ENCODE measurements at places on chromosomes 3 and 15. TPM values are rescaled to one million over a fixed set of nuclear protein-coding genes. Genes with fewer than 3 reads are reported as not detected.

GRCh38 chr3:151905647-151906046 lies 32.2 kb downstream of the SUCNR1 start:
- DNase-seq: no peak

DNA sequence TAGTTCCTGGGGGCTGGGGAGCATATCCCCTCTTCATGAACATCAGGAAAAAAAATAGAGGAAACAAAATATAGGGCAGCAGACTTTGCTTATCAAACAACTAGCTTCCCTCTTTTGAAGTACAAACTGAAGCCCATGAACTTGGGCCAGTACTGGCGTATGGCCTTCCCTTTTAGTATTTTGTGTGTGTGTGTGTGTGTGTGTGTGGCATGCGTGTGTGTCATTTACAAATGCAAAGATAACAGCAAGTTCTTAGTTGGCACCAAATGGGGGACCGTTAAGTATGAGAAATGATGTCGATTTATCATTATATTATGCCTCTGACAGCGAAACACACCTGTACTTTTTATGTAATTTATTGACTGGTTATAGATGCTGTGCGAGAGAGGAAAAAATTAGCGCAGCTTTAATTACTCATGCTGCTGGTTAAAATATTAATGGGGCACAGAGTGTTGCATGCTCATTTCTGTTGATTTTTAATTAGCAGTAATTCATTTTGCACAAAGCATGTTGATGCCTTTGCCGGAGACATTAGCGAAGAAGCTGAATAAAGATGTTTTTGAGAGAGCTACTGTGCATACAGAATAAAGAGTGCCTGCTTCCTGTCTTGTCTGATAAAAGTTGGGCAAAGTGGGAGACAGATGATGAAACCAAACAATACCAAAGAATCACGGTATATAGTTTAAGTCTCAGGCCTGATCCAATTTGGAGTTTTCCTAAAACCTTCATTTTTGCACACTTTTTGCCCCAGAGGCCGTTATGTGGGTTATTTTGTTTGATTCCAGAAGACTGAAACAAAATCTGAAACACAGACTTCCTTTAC lies 297.1 kb downstream of the SATB1 start:
- DNase-seq: no peak

- peak; percentile 76 for DNase-seq
Measured at GRCh38 chr3:122030381-122031122, 8.5 kb upstream of the ILDR1 start.

DNA sequence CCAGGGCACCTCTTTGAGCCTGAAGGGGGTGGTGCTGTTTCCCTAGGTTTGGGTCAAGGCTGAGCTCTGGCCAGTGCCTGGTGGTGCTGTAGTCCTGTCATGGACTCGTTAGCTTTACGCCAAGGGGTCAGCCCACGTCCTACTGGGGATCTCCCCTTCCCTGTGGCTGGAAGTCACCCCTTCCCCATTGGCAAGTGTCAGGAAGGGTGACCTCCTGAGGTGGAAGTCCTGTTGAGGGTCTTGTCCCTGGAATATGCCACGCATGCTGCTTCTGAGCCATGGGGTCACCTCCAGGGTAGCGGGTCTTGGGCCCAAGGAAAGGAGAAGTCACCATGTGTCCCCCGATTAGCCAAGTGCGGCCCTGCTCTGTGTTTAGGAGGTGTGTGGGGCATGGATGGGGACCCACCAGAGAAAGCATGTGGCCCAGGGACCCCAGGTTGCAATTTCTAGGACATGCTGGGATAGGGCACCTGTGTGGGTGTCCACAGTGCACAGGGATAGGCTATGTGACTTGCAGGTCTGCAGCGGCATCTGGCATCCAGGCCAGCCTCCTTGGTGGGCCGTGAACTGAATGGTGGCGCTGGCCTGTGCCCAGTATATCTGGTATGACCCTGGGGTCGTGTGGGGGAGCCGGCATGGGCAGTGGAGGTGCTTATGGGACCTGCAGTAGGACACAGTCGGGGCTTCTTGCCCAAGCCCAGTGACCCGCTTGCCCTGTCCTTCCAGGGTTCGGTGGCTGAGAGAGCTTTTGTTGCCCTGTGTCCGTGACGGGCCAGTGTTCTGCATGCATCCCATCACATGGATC lies 226.7 kb downstream of the SNRPN start:
- DNase-seq: no peak

- no peak for DNase-seq
Measured at GRCh38 chr3:180934638-180935037, 22.2 kb downstream of the FXR1 start.

- DNase-seq: no peak
Measured at GRCh38 chr3:134998855-134999254, 203.8 kb downstream of the EPHB1 start.

- no peak for DNase-seq
Measured at GRCh38 chr3:183249006-183249718, 3.9 kb upstream of the B3GNT5 start.

GRCh38 chr15:40003116-40003916 lies 35.7 kb downstream of the SRP14 start:
- DNase-seq: no peak

- DNase-seq: no peak
Measured at GRCh38 chr15:24899795-24900194, 55.0 kb upstream of the SNRPN start.

- no peak for DNase-seq
Measured at GRCh38 chr3:2360815-2361214, 262.1 kb downstream of the CNTN4 start.

GRCh38 chr3:146432066-146432465 lies 37.3 kb downstream of the PLSCR2 start:
- no peak for DNase-seq

DNA sequence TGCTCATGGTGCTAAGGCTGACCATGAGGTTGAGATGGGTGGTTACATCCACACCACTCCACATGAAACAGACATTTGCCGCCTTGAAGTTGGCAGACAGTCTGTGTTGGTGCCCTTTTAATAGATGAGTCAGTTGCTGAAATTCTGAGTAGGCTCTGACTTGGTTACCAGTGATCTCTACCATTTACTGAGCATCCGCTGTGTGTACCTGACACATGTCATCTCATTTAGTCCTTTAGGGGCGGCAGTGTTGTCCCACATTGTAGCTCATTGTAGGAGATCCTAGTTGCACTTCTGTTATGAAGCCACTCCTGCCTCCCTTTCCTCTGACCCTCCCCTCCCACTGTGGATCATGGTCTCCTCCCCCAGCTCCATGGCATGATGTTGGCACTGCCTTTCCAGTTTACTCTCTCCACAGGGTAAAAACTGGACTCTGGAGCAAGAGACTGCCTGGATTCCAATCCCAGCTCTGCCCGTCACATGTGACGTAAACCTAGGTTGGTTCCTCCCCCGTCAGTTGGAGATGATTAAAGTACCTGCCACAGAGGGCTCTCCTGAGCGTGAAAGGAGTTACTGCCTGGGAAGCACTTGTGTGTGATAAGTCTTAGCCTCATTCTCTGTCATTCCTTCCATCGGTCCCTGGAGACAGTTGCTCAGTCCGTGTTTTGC lies 21.6 kb downstream of the SLCO3A1 start:
- no peak for DNase-seq

The KIF7 gene
- 1.9 TPM for total RNA-seq

The MINAR1 gene
- 2.5 TPM for total RNA-seq

The TIMP4 gene
- total RNA-seq: 5.1 TPM

The EFCAB12 gene
- total RNA-seq: not detected

The CCDC80 gene
- 136 TPM for total RNA-seq
